ENCODE measurements at places on chromosomes 7 and 10. TPM values are rescaled to one million over a fixed set of nuclear protein-coding genes. Genes with fewer than 3 reads are reported as not detected.

GRCh38 chr7:196283-196682, 3.9 kb downstream of the FAM20C start:
- no peak for DNase-seq

DNA sequence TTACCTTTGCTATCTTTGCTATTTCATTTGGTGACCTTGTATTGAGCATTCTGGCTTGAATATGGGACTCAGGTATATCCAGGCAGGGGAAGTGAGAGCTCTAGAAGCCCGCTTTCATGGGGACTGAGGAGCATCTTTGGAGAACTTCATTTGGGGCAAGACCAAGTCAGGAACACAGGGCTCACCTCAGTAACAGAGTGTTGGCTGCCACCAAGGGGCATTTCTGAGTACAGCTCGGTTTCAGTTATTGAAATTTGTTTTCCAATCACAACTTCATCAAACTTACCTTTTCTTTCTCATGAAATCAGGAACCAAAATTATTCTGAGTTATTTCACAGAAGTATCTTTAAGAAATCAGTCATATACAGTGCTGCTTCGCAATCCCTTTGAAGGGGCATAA, 337.2 kb downstream of the C7orf25 start:
- no peak for DNase-seq

DNA sequence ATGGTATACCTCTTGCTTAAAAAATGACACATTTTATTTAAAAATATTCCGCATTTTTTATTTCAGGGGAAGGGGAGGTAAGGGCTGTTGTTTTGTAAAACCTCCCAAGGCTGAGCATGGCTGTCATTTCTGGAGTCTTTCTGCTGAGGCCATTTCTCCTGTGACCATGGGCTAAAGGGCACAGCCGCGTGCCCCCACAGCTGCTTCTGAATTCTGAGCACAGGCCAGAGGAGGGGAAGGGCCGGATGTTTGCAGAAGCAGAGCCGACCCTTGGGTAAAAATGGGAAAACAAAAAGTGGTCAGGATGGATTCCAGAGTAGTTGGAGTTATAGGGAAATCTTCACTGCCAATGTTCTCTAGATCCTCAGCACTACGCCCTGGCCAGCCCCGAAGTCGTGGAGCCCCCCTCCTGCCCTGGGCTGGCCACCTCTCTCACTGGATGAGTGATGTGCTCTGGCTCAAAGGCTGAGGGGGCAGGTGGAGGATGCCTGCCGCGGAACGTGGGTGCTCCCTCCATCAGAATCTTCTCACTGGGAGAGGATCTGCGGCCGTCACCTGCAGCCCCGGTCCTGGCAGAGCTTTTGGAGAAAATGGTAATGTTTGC, 131.3 kb upstream of the ZEB1 start:
- DNase-seq = no peak

DNA sequence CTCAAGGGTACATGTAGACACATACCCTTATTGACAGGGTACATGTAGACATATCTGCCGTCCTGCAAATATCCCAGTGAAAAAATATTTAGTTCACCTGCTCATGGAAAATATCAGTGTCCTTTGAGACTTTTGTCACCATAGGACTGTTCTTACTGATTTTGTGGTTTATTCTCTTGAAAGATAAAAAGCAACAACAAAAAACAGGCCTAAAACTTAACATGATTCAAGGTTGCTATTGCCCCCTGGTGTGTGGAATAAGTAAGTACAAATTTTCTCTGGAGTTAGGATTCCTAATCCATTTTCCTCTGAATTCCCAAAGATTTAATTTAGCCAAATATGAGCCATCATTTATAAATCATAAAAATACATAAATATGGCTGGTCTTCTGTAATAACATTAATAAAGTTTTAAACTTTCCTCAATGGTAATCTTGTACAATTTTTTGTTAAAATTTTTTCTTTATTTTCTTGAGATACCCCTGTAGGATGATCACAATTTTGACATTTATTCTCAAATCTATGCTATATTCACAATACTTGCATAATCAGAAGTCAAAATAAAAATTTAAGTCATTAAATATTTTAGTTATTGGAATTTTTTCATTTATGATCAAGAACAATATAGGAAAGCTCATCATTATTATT, 741.4 kb upstream of the POT1 start:
- no peak for DNase-seq

DNA sequence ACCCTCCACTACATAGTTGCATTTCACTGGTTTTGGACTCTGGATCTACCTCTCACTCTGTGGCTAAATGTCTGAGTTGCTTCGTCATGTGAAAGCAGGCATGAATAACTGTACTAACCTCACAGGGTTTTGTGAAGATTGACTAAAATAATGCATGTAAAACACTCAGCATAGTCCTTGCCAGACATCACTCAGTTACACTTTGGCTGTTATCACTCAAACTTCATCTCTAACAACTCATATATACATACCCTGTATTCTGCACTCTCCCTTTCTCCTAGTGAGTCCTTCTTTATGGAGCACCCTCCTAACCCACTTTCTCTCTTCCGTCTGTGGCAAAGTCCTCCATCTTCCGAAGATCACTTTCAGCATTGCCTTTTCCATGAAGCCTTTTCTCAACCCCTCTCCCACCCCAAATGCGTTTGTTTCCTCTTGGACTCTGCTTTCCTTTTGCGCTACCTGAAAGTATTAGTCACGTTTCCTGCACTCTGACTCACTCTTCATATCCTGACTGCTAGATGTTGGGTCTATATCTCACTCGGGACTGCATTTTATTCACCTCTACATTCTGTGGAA, 72.6 kb downstream of the OSBPL3 start:
- no peak for DNase-seq

DNA sequence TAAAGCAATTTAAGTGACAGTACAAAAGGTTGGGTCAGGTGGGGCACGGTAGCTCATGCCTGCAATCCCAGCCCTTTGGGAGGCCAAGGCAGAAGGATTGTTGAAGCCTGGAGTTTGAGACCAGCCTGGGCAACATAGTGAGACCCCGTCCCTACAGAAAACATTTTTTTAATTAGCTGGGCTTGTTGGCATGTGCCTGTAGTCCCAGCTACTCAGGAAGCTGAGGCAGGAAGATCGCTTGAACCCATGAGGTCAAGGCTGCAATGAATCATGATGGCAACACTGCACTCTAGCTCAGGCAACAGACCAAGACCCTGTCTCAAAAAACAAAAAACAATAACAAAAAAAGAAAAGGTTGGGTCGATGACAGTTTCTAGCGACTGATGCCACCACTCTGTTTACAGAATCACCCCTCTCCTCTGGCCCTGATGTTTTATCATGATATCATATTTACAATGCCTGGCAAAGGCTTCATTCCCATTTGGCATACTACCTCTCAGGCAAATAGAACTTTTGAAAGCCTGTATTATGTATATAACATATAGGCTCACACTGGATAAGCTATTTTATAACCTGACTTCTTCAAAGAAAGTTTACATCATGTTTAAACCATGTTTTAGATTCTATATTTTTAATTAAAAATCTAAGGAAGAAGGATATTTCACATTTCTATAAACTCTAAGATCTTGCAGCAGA, 558 bp upstream of the ABCC2 start:
- DNase-seq = no peak

DNA sequence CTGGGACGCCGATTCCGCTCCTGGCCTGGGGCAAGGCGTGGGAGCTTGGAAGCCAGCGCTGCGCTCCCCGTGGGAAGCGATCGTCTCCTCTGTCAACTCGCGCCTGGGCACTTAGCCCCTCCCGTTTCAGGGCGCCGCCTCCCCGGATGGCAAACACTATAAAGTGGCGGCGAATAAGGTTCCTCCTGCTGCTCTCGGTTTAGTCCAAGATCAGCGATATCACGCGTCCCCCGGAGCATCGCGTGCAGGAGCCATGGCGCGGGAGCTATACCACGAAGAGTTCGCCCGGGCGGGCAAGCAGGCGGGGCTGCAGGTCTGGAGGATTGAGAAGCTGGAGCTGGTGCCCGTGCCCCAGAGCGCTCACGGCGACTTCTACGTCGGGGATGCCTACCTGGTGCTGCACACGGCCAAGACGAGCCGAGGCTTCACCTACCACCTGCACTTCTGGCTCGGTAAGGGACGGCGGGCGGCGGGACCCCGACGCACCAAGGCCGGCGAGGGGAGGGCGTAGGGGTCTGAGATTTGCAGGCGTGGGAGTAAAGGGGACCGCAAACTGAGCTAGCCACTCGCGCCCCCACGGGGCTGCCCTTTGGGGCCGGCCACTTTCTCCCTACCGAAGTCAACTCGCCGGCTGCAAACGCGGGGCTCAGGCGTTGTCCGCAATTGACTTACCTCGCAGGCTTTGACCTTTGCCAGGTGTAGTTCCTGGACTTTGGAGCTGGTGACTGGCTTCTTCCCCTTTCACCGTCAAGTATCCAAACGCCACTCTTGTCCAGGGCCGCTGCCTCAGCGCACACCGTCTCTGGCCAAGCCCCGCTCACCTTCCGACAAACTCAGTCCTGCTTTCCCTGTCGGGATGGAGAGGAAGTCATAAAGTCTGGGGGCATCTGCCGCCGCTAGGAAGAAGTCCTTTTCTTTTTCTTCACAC, at the start of gene SCIN:
Gene SCIN, plus strand, starts transcription at position 187 of the 928 bp plus-strand sequence. Its CDS starts 67 bp downstream, at position 254.
- peak; percentile 52 for DNase-seq

DNA sequence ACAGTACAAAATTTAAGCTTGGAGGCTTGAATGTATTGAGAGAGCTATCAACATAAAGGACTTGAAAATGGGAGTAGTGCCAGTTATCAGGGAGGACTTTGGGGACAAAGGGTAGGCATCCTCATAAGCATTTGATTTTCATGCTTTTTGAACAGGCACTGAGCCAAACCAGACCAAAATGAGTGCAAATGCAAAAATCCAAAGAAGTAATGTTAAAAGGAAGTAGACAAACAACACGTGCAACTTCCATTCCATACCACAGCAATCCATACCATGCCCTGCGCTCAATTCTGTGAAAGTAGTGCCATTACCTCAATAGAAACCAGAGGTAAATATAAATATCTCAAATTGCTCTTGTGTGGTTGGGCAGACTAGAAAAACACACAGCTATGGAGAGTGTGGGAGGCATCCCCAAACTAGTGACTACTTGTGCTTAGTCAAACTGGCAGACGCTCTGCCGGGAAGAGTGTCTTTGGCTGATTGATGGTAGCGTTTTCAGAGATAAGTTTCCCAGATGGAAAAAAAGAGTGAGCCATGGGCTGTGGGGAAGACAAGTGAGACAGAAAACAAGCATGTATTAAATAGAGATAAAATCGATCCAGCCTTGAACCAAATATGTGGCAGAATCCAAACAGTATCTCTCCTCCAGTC, 161.5 kb downstream of the CREB5 start:
- DNase-seq = no peak

Gene MBL2
- polyA plus RNA-seq = not detected

Gene PAX4
- not detected for polyA plus RNA-seq

Gene DENND2A
- polyA plus RNA-seq = not detected

DNA sequence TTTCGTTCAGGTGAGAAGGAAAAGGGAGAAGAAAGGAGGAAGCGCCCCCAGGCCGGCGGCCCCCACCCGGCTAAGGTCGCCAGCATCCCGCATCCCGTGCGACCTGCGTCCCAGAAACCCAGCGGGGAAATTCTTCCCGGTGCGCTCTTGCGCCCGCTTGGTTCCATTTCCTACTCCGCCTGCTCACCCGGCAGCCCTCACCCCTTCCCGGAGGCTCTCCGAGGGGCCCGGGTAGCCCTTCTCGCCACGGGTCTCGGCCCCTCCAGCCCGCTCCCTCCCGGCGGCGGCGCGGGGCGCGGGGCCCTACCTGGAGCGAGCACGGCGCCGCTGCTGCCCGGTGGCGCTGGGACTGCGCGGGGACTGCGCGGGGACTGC, at the start of gene PRKCQ:
Gene PRKCQ, minus strand, starts transcription at position 373 of the 375 bp plus-strand sequence. CDS start 65,141 bp downstream, outside the sequence.
- no peak for DNase-seq

- DNase-seq = no peak
Measured at GRCh38 chr7:117997862-117998825, 124.9 kb upstream of the CTTNBP2 start.

DNA sequence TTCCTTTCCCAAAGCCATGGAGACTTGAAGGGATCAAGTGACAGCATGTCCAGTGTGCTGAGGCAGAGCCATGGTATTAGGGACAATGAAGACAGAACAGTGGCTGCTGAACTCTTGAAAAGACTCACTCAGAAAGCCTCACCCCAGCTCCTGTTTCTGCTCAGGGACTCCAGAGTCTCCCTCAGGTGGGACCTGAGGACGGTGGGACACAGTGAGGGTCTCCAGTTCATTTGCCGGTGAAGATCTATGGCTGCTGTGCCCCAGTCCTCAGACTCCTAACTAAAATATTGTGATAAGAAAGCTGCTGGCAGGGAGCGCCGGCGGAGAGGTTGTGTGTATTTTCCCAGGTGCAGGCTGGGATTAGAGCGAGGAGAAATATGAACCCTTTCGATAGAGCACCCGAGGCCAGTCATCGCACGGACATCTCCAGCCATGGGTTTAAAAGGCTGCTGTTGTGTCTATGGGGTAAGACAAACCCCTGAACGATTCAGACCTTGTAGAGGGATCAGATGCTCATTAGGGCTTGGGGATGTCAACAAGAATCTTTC, 57.2 kb downstream of the C7orf25 start:
- DNase-seq = no peak

GRCh38 chr7:141700848-141701371, 1.1 kb downstream of the DENND11 start:
- DNase-seq = peak; percentile 25

- DNase-seq = no peak
Measured at GRCh38 chr7:94295850-94296249, 98.8 kb upstream of the COL1A2 start.

Gene ACBD7
- not detected for polyA plus RNA-seq

Gene TACR2
- 0.20 TPM for polyA plus RNA-seq

Gene LIPK
- polyA plus RNA-seq = not detected

DNA sequence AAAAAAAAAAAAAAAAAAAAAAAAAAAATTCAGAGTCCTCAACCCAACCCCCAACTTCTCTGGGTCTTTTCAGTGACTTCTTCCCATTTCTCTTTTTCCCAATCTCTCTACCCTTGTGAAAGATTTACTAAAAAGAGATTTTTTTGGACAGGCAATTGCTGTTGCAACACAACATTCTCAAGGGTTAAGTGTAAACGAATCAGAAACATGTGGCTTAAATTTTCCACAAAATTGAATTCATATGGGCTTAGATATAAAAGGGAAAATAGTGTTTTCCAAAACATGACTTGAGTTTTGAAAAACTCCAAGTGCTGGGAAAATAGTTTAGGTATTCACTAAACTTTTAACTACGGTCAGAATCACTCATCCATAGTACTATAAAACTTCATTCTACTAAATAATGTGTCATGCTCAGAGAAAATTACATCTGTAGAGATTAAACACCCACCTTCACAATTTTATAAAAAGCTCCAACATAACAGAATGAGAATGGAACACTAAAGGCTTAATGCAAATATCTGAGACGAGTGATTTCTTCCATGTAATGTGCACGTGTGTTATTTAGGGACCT, 643.1 kb downstream of the PARD3 start:
- DNase-seq = no peak

- DNase-seq = no peak
Measured at GRCh38 chr7:115379321-115379720, 457.4 kb downstream of the MDFIC start.

Data from CD14-positive monocyte (primary cell).